LNCaP clone FGC (cell line): ENCODE measurements at places on chromosomes 16 and 17.

- DNase-seq: no peak
Observed at GRCh38 chr16:59658572-59658971, 924.5 kb upstream of the GOT2 start.

GRCh38 chr17:41535764-41536481 is 7.8 kb upstream of the KRT19 start:
- peak; percentile 52 for DNase-seq

DNA sequence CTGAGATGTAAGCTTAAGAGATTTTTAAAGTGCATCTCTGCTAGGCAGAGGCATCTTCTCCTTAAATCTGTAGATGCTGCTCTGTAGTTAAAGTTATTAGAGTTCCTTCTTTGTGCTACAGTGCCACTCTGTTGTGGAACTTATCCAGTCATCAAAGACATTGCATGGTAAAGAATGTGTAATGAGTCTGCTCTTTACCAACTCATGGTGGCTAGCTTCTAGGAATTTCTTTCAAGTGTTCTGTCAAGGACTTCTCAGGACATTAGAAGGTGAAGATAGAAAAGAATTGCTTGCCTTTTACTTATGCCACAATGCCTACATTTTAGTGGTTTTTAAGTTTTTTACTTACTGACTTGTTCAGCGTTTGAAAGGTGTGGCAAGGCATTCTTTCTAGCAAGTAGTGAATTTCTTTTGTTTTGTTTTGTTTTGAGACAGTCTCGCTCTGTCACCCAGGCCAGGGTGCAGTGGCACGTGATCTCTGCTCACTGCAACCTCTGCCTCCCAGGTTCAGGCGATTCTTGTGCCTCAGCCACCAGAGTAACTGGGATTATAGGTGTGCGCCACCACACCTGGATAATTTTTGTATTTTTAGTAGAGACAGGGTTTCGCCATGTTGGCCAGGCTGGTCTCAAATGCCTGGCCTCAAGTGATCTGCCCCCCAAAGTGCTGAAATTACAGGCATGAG is 20.3 kb upstream of the ARL2BP start:
- DNase-seq: no peak

DNA sequence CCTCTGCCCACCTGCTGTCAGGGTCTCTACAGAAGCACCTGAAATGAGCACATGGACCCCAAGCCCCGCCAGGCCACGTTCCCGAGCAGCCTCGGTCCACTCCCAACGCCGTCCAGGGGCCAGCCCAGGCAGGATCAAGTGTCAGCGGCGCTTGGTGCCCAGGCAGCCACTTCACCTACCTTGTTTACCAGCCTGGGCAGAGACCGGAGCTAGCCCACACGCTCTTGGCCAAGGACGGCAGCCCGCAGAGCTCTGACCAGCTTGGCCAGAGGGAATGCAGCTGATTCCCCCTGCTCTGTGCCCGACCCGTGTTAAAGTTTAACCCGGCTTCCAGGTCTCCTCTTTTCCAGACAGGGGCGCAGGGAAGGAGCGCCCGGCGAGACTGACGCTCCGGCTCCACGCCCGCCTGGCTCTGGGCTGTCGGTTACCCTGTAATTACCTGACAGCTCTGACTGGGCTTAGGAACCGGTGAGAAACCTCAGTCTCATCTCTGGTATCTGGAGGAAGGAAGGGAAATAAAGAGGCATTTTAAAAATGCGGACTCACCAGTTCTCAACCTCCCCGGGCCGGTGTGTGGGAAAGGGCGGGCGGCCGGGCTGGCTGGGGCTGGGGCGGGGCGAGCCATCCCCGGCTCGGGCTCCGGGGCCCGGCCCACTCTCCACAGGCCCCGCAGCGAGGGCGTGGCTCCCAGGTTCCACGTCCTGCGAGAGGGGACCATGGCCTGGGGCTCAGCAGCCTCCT is 4.6 kb downstream of the KIFC3 start:
- no peak for DNase-seq

GRCh38 chr17:7444682-7445618 is at the start of gene CHRNB1:
TSS of gene CHRNB1 (plus strand) at chr17:7445061. CDS start at chr17:7445128, 67 bp downstream.
- no peak for DNase-seq

- no peak for DNase-seq
Observed at GRCh38 chr16:59213952-59214351, 479.8 kb upstream of the GOT2 start.
